SK-N-SH treated with all-trans-retinoic acid at 6 μM for 48 hours (cell line): ENCODE measurements at places on chromosomes 2 and 18.
A peak's percentile ranks its signal among the peaks of the same experiment; 100 is the strongest.

DNA sequence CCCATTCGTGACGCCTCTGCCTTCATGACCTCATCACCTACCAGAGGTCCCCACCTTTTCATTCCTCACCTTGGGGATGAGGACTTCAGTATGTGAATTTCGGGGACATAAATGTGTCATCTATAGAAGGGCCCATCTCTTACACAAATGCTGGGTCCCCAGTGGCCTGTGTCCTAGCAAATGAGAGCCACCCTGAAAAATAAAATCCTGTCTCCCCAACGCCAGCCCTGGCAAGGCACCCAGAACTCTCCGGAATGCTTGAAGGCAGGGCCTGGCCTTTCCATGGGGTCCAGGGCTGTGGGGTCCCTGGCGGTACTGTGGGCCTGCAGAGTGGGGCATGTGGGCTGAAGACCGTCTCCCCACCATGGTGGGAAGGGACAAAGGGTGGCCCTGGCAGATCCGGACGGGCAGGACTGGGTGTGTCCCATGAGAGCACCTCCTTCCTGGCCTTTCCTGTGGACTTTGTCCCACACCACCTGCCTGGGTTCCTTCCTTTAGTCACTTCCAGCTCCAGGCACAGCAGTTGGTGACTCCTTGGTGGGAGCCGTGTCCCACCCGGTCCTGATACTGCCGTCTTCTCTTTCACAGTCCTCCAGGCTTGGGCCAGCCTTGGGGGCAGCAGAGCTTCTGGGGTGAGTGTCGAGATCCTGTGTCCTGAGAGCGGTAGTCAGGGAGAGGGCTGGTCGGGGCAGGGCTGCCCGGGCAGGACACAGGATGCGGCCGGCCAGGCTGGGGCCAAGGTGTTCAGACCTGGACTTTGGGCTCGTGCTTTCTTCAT lies 18.6 kb downstream of the CAPN10 start:
- no peak for ATAC-seq

DNA sequence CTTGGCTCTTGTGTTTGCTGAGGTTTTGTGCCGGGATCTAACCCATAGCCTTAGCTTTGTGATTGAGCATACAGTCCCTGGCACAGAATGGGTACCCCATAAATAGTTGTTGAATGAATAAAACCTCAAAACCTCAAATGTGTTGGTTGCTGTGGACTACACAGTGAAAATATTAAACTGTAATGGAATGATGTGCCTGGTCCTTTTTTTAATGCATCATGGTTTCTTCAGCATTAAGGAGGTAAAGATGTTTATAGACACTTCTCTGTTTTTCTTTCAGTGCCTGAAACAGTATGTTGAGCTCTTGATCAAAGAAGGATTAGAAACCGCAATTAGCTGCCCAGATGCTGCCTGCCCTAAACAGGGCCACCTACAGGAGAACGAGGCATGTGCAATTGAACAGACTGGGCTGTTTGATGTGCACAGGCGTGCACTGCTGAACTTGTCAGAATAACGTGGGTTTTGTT lies 97.0 kb downstream of the RNF144A start:
- peak; percentile 20 for ATAC-seq

DNA sequence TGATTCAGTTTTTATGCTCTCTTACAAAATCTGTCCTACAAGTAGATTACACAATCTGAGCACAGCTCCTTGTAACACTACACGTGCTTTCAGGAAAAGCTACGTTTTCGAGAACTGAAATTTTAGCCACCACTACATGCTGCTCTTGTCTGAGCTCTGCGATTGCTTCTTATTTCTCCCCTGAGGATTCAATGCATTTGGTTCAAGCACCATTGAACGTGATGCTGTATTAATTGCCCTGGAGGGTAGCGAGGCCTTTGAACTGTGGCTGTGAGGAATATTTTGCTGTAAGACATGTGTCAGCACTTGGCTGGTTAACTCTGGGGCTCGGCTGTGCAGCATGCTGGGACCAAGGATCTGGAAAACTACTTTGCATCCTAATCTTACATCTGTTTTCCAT lies 405.8 kb downstream of the EPHA4 start:
- ATAC-seq = no peak

DNA sequence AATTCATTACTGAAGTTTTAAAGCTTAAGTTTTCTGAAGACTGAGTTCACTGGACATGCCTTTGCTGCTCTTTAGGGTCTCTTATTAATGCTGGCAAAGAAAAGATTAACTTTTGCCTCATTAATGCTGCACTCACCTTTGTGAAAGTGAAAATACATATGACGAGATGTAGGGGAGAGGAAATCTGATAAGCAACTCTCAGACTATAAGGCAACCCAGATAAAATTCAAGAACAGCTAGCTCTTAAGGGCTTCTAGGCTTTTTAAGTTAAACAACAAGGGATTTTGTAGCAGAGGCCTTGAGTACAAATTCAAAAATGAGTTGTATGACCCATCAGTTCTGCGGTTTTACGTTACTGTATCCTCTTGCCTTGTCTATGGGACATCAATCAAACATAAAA lies 143.7 kb downstream of the USP34 start:
- ATAC-seq = no peak

- no peak for ATAC-seq
Observed at GRCh38 chr2:193929131-193929530, 1727.9 kb upstream of the SLC39A10 start.

- no peak for ATAC-seq
Observed at GRCh38 chr2:220440731-220441130, 813.3 kb downstream of the SLC4A3 start.

GRCh38 chr18:26536032-26536431 lies 12.3 kb downstream of the KCTD1 start:
- ATAC-seq = 0 out of 3 replicates have a peak, but pooled peaks have one; percentile 23

DNA sequence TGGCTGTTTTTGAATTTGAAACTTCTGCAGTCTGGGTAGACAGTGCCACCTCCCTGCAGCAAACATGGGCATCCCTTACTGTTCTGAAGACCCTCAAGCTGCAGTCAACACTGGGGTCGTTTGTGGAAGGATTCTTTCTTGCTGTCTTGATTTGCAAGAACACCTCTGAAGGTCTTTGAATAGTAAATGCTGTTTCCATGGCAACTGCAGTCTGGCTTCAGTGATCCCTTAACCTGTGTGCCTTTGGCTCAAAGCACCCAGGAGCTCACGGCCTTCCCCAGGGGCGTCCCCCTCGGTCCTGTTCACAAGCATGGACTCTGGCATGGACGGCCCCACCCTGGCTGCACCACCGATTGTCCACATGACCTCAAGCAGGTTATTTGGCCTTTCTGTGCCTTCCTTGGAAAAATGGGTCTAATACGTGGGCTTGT lies 38.3 kb downstream of the LRRFIP1 start:
- ATAC-seq = no peak

- no peak for ATAC-seq
Observed at GRCh38 chr18:63465059-63465458, 11.7 kb upstream of the SERPINB5 start.

DNA sequence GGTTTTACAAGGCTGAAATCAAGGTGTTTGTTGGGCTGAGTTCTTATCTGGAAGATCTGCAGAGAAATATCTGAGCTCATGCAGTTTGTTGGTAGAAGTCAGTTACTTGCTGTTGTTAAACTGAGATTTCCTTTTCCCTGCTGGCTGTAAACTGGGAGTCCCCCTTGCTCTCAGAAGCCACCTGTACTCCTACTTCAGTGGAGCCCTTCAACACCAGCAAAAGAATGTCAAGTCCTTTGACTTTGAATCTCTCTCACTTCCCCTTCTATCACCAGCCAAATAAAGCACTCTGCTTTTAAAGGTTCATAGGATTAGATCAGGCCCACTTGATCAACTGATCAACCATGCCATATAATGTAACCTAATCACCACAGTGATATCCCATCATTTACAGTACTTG lies 252.2 kb upstream of the CDH7 start:
- ATAC-seq = no peak

- peak; percentile 57; the same call in 2 of the 3 replicates for ATAC-seq
Observed at GRCh38 chr2:207499114-207499513, 30.6 kb upstream of the CREB1 start.

GRCh38 chr2:168165397-168165796 lies 82.0 kb downstream of the STK39 start:
- ATAC-seq = peak; percentile 73

DNA sequence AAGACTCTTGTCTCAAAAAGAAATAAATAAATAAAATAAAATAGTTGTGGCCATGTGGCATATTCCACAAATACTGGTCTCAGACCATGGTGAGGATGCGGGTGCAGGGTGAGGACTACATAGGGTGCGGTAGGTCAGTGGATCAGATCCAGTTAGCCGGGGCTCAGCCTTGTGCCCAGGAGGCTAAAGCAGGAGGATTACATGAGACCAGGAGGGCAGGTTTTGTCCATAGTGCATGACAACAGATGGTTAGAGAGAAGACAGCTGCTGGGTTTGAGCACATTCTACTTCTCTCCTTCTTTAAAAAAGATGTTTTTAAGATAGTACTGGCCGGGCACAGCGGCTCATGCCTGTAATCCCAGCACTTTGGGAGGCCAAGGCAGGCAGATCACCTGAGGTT lies 12.8 kb upstream of the PSD4 start:
- ATAC-seq = no peak
